ENCODE measurements at places on chromosomes 3 and 15. TPM values are rescaled to one million over a fixed set of nuclear protein-coding genes. Genes with fewer than 3 reads are reported as not detected.
A peak's percentile ranks its signal among the peaks of the same experiment; 100 is the strongest.

DNA sequence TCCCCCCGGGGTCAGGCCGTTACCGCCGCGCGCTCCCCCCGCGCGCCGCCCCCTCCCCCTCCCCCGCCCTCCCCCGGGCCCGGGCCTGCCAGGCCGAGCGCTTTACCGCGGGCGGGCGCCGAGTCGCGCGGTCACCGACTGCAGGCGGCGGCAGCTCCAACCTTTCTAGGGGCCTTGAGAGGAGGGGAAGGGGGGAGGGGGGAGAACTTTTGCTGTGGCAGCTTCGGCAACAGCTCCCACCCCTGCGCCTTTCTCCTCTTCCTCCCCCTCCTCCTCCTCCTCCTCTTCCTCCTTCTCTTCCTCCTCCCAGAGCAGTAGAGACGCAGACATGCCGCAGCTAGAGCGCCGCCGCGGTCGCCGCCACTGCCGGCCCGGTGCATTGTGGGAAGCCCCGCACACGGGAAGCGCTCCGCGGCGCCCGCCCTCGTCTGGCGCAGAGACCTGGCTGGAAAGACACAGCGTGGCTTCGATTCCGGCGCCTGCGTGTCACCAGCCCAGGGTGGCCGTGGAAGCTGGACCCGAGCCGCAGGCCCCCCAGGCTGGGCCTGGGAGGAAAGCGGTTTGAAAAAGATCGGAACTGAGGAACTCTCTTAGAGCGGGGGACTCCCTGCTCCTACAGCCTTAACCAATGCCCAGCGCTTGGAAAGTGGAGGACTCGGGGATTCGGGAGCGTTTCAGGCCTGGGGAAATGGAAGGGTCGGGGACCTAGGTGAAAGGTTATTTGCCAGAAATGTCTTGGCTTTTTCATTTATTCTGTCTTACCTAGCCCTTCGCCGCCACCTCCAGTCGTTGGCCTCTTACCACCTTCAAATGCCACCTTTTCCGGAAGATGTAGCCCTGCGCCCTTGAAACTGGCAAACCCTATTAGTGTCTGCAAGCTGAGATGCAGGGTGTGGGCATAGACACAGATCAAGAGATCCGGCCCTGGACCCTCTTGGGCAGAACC is at the start of gene ZNF148:
Gene ZNF148, minus strand, starts transcription at position 330 of the 946 bp plus-strand sequence. CDS start 61,685 bp downstream, outside the sequence.
- peak; percentile 92 for DNase-seq

- DNase-seq: peak; percentile 62
Measured at GRCh38 chr3:5226783-5227182, 39.3 kb downstream of the EDEM1 start.

GRCh38 chr15:77981281-77982126 is 96.0 kb downstream of the TBC1D2B start:
- no peak for DNase-seq

DNA sequence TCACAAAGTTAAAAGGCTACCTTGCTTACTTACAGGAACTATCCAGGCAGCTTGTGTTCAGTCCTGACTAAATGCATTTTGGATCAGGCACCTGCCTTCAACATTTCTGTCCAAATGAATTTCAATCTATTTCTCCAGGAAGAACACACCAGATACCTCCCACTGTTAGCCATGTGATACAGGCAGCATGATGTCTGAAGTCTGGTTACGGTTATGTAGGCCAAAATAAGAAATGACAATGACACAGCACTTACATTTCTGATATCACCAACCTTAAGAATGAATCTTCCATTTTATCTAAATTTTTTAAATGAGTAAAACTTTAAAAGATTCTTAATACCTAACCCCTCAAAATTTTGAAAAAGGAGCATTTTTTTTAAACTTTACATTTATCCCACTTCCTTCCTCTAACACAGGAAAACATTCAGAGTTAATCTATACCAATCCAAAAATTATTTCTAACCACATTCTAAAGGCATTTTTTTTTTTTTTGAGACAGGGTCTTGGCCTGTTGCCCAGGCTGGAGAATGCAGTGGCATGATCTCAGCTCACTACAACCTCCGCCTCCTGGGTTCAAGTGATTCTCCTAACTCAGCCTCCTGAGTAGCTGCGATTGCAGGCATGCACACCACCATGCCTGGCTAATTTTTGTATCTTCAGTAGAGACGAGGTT is at the start of gene MAP4:
Gene MAP4, minus strand, starts transcription at position 116 of the 673 bp plus-strand sequence. CDS start 17,556 bp downstream, outside the sequence.
- peak; percentile 39 for DNase-seq

- no peak for DNase-seq
Measured at GRCh38 chr3:179281825-179282224, 30.9 kb upstream of the KCNMB3 start.

DNA sequence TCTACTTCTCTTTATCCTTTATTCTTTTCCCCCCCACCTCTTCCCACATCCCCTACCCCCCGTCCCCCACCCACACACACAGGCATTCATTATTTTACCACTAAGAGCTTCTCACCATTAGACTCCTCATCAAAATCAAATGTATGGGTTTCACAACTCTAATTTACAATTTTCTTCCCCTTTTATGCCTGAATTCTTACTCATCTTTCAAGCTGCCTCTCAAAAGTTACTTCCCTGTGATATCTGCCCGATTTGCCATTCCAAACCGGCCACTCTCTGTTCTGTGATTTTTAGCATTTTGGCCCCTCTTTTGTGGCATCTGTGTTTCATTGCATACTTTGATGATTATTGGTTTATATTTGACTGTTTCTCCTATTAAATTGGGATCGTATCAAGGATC is 42.2 kb downstream of the SLC9A9 start:
- DNase-seq: no peak

DNA sequence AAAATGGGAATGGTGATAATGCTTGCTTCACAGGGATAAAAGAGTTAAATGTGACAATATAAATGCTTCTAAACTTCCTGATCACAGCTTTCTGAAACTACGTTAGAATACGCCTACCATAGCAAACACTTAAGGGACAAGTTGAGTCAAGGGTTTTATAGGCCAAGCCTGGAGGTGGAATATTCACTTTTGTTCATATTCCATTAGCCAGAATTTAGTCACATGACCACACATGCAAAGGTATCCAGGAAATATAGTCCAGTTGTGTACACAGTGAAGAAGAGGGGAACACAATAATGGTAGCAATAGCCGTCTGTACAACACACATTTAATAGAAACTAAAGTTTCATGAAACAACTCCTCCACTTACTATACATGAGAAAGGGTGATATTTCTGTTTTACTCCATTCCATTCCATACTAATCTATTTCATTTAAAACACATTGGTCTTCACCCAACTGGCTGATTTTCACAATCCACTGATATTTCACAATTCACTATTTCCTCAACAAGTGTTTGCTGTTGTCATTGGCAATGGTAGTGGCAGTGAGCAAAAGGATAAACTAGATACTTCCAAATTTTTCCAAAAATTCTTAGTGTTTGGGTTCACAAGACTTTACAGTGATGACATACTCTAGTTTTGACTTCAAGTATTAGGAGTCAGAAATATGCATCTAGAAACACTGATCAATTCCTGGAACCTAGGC is 270.9 kb downstream of the ERC2 start:
- DNase-seq: no peak

DNA sequence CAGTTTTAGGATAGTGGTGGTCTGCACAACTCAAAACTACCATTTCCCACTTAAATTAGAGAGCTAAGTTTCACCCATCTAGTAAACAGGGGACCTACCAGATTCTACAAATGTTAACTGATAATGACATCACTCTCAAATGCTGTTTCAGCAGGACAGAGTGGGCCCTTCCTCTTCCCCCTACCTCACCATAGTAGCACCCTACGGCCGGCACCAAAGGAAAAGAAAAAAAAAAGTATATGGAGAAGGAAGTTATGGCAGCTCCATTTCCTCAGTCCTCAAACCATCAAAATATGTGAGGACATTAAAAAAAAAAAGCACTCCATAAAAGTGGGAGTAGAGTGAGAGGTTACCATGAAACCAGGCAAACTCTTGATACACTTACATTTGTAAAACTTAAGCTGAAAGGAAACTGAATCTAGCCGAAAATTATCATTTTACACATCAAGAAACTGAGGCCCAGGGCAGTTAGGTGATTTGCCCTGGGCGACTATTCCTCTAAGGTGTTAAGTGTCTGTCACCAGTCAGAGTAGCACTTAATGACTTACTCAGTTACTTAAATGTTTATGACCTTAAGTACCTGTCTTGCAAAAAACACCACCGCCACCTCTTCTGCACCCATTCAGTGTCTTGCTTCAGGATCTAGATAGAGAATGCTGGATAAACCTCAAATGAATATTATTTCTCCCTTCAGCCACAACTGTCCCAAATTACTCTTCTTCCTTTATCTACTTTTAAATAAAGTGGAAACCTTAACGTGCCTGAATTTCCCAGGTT is 2.7 kb downstream of the MSL2 start:
- DNase-seq: peak; percentile 28

DNA sequence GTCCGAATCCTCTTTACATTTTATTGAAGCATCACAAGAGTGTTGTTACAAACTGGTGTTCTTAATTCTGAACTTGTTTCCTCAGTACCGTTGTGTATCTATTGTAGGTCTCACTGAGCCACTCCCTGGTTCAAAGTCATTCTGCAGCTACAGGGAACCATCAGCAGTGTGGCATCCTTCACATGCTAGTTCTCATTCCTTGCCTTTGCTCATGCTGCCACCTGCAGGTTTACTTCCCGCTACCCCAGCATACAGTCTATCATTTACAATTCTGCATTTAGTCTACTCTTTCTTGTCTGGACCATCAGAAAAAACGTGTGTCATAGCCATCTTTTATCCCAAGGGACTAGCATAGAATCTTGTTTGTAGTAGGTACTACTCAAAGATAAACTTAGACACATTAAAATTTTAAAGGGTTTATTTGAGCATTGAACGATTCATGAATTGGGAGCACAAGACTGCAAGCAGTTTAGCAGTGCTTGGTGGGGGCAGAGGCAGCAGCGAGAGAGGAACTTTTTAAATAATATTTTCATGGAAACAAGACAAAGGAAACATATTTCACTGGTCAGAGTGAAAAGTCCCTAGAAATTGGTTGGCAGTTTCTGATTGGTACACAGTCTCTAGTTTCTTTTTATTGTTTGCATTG is 402.1 kb downstream of the CADM2 start:
- DNase-seq: peak; percentile 36

GRCh38 chr15:41331833-41332193 is 578 bp downstream of the OIP5 start:
- no peak for DNase-seq

GHSR gene
- not detected for total RNA-seq

GOLGA8M gene
- total RNA-seq: 0.22 TPM

SLC28A2 gene
- total RNA-seq: not detected

NME9 gene
- 0.22 TPM for total RNA-seq

STX19 gene
- not detected for total RNA-seq
